ENCODE measurements at places on chromosomes 16 and 17. TPM values are rescaled to one million over a fixed set of nuclear protein-coding genes. Genes with fewer than 3 reads are reported as not detected.

DNA sequence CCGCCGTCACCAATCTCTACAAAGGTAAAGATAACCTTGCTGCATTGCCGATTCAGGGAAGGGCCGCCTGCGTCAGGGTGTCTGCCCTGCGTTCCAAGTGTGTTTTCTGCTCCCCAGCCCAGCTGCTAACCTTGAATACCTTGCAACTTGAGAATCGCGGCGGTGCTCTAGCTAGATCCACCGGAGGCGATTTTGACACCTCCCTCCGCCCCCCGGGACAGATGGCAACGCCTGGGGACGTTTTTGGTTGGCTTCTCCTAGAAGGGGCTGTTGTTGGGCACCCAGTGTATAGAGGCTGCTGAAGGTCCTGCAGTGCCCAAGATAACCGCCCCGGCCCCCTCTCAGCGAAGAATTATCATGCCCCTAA lies 1.5 kb downstream of the HAPSTR1 start:
- no peak for DNase-seq
- peaks cover 40% of the 10 kb centered on the region for H3K4me1 ChIP-seq
- peaks cover 65% of the 10 kb centered on the region for H3K36me3 ChIP-seq

- no peak overlapping the region for H3K4me3 ChIP-seq
- H3K36me3 ChIP-seq = peaks cover 17% of the 10 kb centered on the region
- no peak overlapping the region for H3K27ac ChIP-seq
- H3K4me1 ChIP-seq = peaks cover 8% of the 10 kb centered on the region
These were observed 76.9 kb downstream of the RAI1 start for GRCh38 chr17:17757956-17758845.

DNA sequence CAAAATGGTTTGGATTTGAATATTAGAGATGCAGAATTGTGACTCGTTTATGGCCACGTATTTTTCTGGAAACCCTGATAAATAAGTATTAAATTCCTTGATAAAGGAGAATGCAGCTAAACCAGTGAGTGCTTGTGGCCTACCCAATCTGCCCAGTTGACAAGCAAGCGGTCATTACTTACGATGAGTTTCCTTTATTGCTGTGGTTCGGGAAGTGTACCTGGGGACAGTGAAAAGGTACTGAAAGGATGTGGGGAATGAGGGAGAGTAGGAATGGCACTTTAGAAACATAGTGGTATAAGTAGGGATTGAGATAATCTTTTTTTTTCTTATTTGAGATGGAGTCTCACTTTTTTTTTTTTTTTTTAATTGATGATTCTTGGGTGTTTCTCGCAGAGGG lies 33.8 kb downstream of the RBBP6 start:
- no peaks in the 10 kb centered on the region for H3K4me1 ChIP-seq
- H3K4me3 ChIP-seq = no peak overlapping the region
- DNase-seq = no peak
- no peak overlapping the region for H3K27ac ChIP-seq

Gene CHAD
- total RNA-seq = not detected

DNA sequence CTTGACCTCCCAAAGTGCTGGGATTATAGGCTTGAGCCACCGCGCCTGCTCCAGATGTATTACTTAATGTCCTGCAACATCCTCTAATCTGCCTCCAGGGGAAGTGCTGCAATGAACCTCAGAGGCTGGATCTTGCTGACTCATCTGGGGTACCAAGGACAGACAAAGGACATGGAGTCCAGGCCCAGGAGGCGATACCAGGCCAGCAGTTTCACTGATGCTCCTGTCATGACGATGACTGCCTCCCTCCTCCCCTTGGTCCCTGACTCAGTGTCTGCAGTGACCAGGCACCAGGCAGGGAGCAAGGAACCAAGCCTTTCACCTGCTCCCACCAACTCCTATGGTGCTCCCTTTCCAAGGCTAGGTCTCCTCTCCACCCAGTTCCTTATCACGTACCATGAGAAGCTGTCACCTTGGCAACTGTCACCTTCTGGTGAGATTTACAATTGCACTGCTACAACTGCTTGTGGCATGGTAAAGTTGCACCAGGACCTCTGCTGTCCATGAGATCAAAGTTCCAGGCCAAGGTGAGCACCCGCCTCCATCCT lies 21.6 kb upstream of the PHOSPHO1 start:
- 0 out of 2 replicates have a peak, but pooled peaks cover 4% of the 10 kb centered on the region for H3K4me1 ChIP-seq
- no peak overlapping the region for H3K4me3 ChIP-seq
- no peak overlapping the region for H3K27ac ChIP-seq
- H3K27me3 ChIP-seq = no peaks in the 10 kb centered on the region
- no peaks in the 10 kb centered on the region for H3K36me3 ChIP-seq

- H3K27ac ChIP-seq = no peak overlapping the region
- peaks cover 6% of the 10 kb centered on the region for H3K27me3 ChIP-seq
- H3K4me1 ChIP-seq = peaks cover 7% of the 10 kb centered on the region
- H3K4me3 ChIP-seq = no peak overlapping the region
- DNase-seq = no peak
These were observed 13.3 kb upstream of the SBK1 start for GRCh38 chr16:28279006-28279405.

Gene SLC12A3
- not detected for total RNA-seq

GRCh38 chr16:9090960-9091866 lies at the start of gene HAPSTR1:
Gene HAPSTR1, plus strand, starts transcription at chr16:9091644. Its CDS starts 401 bp downstream, at chr16:9092045.
- peak within 1 kb of the TSS; percentile 89 for H3K27ac ChIP-seq
- peaks cover 47% of the 10 kb centered on the region for H3K36me3 ChIP-seq
- DNase-seq = peak; percentile 99
- no peaks in the 10 kb centered on the region for H3K27me3 ChIP-seq

GRCh38 chr17:7988750-7989178 lies 13.7 kb upstream of the GUCY2D start:
- H3K4me1 ChIP-seq = peaks cover 9% of the 10 kb centered on the region
- H3K27ac ChIP-seq = no peak overlapping the region
- H3K36me3 ChIP-seq = no peaks in the 10 kb centered on the region
- H3K4me3 ChIP-seq = no peak overlapping the region

- no peak overlapping the region for H3K27ac ChIP-seq
- H3K4me1 ChIP-seq = no peaks in the 10 kb centered on the region
- no peak for DNase-seq
- no peaks in the 10 kb centered on the region for H3K27me3 ChIP-seq
- H3K4me3 ChIP-seq = no peak overlapping the region
These were observed 10.4 kb downstream of the KPNB1 start for GRCh38 chr17:47660064-47660492.

GRCh38 chr17:4945944-4946280 lies 2.4 kb downstream of the PFN1 start:
- H3K27me3 ChIP-seq = no peaks in the 10 kb centered on the region
- no peak overlapping the region for H3K27ac ChIP-seq
- peak overlapping the region; percentile 92 for H3K4me3 ChIP-seq
- H3K36me3 ChIP-seq = peaks cover 72% of the 10 kb centered on the region
- H3K4me1 ChIP-seq = peaks cover 55% of the 10 kb centered on the region

DNA sequence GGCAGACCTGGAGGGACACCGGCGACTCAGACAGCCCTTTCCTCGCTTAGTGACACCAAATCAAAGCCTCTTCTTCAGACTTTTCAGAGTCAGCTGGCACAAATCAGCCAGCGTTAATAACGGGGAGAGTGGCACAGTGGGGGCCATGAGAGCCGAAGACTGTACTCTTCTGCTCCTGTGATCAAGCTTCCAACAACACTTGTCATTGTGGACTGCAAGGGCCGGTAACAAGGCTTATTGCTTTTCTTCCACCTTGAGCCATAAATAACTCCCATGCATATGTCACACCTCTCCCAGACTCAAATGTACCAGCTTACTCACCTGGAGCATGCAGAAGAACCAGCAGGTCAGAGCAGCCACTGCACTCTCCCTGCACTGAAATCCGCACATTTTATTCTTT lies 12.8 kb downstream of the FLCN start:
- peaks cover 92% of the 10 kb centered on the region for H3K36me3 ChIP-seq
- no peaks in the 10 kb centered on the region for H3K27me3 ChIP-seq
- H3K4me1 ChIP-seq = no peaks in the 10 kb centered on the region
- no peak overlapping the region for H3K4me3 ChIP-seq
- H3K27ac ChIP-seq = no peak overlapping the region

Gene SLC47A1
- total RNA-seq = not detected

Gene TMEM238L
- not detected for total RNA-seq

GRCh38 chr16:84907575-84907974 lies 87.8 kb downstream of the CRISPLD2 start:
- no peak overlapping the region for H3K27ac ChIP-seq
- DNase-seq = no peak
- no peak overlapping the region for H3K4me3 ChIP-seq
- H3K4me1 ChIP-seq = no peaks in the 10 kb centered on the region
- H3K36me3 ChIP-seq = no peaks in the 10 kb centered on the region

GRCh38 chr16:85625053-85625452 lies 11.9 kb downstream of the GSE1 start:
- H3K27ac ChIP-seq = no peak overlapping the region
- no peaks in the 10 kb centered on the region for H3K27me3 ChIP-seq
- no peak overlapping the region for H3K4me3 ChIP-seq

DNA sequence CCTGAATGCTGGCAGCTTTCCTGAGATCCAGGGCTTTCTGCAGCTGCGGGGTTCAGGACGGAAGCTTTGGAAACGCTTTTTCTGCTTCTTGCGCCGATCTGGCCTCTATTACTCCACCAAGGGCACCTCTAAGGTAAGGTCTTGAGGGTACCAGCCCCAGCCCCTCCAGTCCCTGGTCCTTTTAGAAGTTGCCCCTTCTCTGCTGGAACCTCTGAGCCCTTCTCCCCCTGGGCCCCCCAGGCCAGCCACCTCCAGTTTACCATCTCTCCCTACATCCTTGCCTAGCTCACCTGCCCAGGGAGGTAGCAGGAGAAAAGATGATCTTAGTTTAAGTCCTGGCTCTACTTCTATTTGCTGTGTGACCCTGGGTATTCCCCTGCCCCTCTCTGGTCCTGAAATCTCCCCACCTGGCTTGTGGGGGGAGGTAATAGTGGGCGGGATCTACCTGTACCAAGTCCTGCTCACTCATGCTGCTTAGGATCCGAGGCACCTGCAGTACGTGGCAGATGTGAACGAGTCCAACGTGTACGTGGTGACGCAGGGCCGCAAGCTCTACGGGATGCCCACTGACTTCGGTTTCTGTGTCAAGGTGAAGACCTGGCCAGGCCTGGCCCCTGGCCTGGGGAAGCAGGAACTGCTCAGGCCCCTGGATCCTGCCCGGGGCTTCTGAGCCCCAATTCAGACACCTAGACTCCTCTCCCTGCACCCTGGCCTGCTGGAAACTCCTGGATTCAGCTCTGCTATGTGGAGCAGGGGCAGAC lies 6.5 kb downstream of the GRB7 start:
- peaks cover 14% of the 10 kb centered on the region for H3K4me1 ChIP-seq
- no peaks in the 10 kb centered on the region for H3K36me3 ChIP-seq
- H3K27ac ChIP-seq = no peak overlapping the region

Gene HASPIN
- total RNA-seq = 16.2 TPM

DNA sequence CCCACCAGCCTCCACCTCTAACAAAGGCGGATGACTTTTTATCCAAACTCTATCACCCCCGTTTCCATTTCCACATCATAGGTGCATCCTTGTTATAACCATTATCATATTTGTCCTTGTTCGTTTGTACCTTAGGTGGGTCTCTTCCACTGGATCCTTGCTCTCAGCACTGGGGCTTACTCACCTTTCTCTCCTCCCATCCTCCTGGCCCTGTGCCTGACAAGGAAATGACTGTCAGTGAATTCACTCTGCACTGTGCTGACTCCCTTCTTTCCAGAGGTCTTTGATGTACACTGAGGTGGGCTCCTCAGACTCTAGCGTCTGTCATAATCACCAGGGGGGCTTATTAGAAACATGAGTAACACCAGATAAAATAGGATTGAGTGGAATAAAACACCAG lies 3.1 kb downstream of the GSG1L2 start:
- no peaks in the 10 kb centered on the region for H3K36me3 ChIP-seq
- H3K27ac ChIP-seq = no peak overlapping the region
- no peak overlapping the region for H3K4me3 ChIP-seq
- no peaks in the 10 kb centered on the region for H3K4me1 ChIP-seq

GRCh38 chr16:73048292-73049080 lies 558 bp upstream of the ZFHX3 start:
- DNase-seq = peak; percentile 59
- no peaks in the 10 kb centered on the region for H3K27me3 ChIP-seq
- peak overlapping the region; percentile 87 for H3K27ac ChIP-seq
- H3K36me3 ChIP-seq = no peaks in the 10 kb centered on the region
- H3K4me1 ChIP-seq = peaks cover 76% of the 10 kb centered on the region
- peak overlapping the region; percentile 73 for H3K4me3 ChIP-seq

GRCh38 chr17:50947782-50948543 lies 81.8 kb upstream of the TOB1 start:
- no peaks in the 10 kb centered on the region for H3K27me3 ChIP-seq
- H3K4me3 ChIP-seq = no peak overlapping the region
- H3K36me3 ChIP-seq = no peaks in the 10 kb centered on the region
- no peak overlapping the region for H3K27ac ChIP-seq
- DNase-seq = no peak

DNA sequence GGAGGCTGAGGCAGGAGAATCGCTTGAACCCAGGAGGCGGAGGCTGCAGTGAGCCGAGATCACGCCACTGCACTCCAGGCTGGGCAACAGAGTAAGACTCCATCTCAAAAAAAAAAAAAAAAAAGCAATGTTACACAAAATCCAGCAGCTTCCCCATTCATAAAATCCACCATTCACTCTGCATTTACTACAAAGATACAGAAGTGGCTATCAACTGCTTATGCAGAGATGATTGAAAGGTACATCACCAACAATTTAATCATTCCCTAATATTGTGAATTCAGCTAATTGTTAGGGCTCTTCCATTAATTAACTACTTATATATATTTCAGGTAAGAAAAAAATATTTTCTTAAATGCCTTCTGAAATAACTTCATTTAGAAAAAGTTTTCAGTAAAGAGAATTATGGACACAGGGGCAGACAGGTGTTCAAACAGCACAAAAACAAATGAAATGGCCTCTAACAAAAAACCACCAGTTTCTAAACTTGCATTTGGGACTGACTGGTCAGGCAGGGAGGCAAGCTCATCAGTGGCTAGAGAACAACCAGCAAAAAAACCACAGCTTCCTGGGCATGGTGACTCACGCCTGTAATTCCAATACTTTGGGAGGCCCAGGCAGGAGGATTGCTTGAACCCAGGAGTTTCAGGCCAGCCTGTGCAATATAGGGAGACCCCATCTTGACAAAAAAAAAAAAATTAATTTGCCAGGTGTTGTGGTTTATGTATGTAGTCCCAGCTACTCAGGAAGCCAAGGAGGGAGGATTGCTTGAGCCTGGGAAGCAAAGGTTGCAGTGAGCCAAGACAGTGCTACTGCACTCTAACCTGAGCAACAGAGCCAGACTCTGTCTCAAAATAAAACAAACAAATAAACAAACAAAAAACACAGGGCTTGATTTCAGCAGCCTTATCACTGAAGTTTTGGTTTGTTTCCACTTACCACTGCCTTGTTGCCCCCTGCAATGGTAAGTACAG lies 26.3 kb downstream of the ERN1 start:
- H3K36me3 ChIP-seq = no peaks in the 10 kb centered on the region
- H3K27me3 ChIP-seq = no peaks in the 10 kb centered on the region
- no peak overlapping the region for H3K27ac ChIP-seq
- H3K4me1 ChIP-seq = no peaks in the 10 kb centered on the region
- no peak overlapping the region for H3K4me3 ChIP-seq
- no peak for DNase-seq
